ENCODE measurements at places on chromosomes 4 and X. TPM values are rescaled to one million over a fixed set of nuclear protein-coding genes. Genes with fewer than 3 reads are reported as not detected.

Gene BEND4
- 0.24 TPM for polyA plus RNA-seq

Gene USP17L13
- polyA plus RNA-seq, result not detected

Gene RBM41
- polyA plus RNA-seq, result 12.0 TPM

Gene PLXNB3
- not detected for polyA plus RNA-seq

Gene NMU
- polyA plus RNA-seq, result not detected

Gene UGT2B17
- not detected for polyA plus RNA-seq

Gene C4orf50
- 0.04 TPM for polyA plus RNA-seq

Gene FOXP3
- polyA plus RNA-seq, result 0.08 TPM

Gene DHX15
- polyA plus RNA-seq, result 71.4 TPM

Gene C4orf51
- not detected for polyA plus RNA-seq

Gene IL15
- polyA plus RNA-seq, result 4.0 TPM

Gene TMPRSS11E
- 0.27 TPM for polyA plus RNA-seq

Gene FOXO4
- polyA plus RNA-seq, result 2.9 TPM

Gene SRPX2
- not detected for polyA plus RNA-seq

Gene HPGDS
- not detected for polyA plus RNA-seq

Gene TEX13B
- not detected for polyA plus RNA-seq

Gene AVPR2
- polyA plus RNA-seq, result not detected
